ENCODE measurements at places on chromosomes 16 and 17.

GRCh38 chr16:83843657-83844056, 35.9 kb downstream of the HSBP1 start:
- no peak for DNase-seq

DNA sequence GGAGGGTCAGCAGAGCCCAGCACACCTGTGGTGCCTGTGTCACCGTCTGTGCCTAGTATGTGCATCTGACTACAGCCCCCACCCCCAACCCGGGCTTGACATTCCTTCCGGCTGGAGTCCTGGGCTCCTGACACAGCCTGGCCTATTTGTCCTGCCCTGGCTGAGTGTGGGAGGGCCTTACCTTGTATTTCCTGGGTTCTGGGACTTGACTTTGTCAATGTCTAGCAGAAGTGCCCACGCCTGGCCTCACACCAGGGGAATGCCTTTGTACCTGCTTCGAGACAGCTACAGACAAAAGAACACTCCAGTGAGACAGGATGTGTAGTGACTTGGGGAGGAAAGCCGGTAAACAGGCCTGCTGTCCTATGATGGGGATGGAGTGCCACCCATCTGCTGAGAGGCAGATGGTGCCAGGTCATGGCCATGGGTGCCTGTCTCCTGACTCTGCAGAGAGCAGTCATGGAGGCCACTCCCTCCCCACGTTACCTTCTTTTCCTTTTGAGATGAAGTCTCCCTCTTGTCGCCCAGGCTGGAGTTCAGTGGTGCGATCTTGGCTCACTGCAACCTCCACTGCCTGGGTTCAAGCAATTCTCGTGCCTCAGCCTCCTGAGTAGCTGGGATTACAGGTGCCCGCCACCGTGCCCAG, 42.8 kb downstream of the TNFRSF13B start:
- no peak for DNase-seq

DNA sequence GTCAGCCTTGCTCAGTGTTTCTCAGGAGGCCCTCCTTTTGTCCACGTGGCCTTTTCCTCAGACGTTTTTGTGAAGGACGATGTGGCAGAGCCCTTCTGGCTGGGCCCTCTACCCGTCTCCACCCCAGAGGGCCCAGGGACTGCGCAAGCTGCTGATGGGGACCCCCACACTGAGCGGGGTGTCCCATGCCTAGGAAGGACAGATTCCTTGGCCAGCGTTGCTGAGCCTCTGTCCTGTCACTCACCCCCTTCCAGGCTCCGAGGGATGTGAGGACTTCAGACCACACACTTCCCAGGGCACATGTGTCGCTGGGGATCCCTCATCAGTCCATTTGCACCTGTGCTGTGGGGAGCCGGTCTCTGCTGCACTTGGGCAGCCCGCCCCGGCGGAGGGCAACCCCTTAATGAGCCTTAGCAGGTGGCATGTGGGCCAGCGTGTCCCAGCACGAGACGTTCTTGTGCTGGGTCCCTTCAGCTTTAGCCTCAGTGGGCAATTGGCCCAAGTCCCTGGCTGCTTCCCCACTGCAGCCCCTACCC, 48.3 kb downstream of the NT5M start:
- DNase-seq, result no peak

DNA sequence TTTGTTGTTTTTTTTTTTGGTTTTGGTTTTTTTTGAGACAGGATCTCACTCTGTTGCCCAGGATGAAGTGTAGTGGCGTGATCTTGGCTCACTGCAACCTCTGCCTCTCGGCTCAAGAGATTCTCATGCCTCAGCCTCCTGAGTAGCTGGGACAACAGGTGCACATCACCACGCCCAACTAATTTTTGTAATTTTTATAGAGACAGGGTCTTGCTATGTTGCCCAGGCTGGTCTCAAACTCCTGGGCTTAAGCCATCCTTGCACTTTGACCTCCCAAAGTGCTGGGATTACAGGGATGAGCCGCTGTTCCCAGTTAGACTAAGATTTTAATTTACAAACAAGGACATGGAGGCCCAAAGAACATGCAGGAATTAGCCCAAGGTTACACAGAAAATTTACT, 91.8 kb upstream of the NOL11 start:
- no peak for DNase-seq

DNA sequence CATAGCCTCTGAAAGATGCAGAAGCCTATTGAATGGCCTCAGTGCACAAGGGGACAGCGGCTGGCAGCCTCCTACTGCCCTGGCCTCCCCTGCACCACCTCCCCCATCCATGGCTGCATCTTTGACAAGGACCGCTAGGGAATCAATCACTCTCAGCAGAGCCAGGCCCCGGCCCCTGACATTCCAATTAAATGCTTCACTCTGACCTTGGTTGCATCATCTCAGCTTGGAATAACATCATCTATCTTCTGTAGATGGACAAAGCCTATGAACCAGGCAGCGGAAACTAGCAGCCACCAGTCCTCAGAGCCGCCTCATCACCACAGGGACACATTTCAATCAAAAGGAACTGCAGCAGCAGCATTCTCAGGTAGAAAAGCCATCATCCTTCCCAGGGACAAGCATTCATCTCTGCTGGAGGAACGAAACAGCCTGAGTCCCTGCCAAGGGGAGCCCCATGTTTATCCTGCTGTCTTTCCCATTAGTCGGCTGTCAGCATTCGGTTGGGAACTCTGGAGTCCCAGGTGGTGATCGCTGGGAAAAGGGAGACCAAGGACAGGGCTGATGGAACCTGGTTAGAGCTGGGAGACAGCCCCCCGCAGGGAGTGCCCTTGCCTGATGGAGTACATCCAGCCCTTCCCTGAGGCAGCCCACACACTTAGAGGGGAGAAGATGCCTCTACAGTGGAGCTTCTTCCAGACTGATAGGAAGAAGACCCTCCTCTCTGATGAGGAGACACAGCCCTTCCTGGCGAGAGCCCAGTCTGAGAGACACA, 11.5 kb upstream of the TMEM132E start:
- DNase-seq, result no peak

Data from cortex of kidney (tissue), 1 donor.